Diencephalon (tissue), 1 donor: ENCODE measurements at places on chromosomes 11 and 22. TPM values are rescaled to one million over a fixed set of nuclear protein-coding genes. Genes with fewer than 3 reads are reported as not detected.

GGTLC3 gene
- total RNA-seq, result not detected

DBX1 gene
- not detected for total RNA-seq

H19 gene
- total RNA-seq, result 9.5 TPM

FAR1 gene
- 104 TPM for total RNA-seq

HEPACAM gene
- total RNA-seq, result 59.3 TPM

ANO3 gene
- 6.2 TPM for total RNA-seq

CRYBB3 gene
- total RNA-seq, result not detected

VSTM5 gene
- 5.1 TPM for total RNA-seq

CCDC87 gene
- 1.2 TPM for total RNA-seq

PLA2G3 gene
- 0.23 TPM for total RNA-seq

DSCAML1 gene
- 8.1 TPM for total RNA-seq

MMP11 gene
- 14.3 TPM for total RNA-seq

TBC1D10A gene
- 11.1 TPM for total RNA-seq

MGAT3 gene
- total RNA-seq, result 42.9 TPM

AQP11 gene
- total RNA-seq, result 8.1 TPM

PAX6 gene
- 14.8 TPM for total RNA-seq

IGLL5 gene
- not detected for total RNA-seq

QSER1 gene
- 57.2 TPM for total RNA-seq

TMPRSS4 gene
- not detected for total RNA-seq

MMP27 gene
- not detected for total RNA-seq
